ENCODE measurements at places on chromosomes 5 and 9. TPM values are rescaled to one million over a fixed set of nuclear protein-coding genes. Genes with fewer than 3 reads are reported as not detected.

PCDHGA7 gene
- 0.25 TPM for total RNA-seq

DNA sequence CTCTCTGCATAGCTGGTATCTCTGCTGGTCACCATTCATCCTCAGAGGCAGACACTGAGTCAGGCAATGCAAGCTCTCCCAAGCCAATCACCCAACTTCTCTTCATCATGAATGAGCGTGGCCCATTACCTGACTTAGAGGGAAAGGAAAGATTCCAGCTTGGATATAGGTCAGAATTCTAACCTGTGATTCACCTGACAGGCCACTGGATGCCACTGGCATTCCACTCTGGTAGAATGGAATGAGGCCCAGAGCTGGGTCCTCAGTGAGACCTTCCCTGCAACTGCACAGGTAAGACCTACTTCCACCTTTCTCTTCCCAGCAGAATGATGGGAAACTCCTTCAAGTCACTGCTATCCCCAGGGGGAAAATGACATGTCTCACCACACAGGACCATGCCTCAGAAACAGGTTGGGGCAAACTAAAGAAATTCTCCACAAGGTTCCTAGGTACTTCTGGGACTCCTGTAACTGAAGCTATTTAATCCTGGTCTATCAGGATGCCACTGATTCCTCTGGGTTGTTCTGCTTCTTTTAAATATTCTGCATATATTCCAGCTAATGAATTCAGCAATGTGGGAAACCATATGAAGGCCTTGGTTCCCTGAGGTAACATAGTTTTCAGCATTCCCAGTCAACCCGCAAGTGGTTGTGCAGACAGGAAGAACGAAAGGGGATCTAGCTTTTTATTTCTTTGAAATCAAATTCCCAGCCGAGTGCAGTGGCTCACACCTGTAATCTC lies 62.0 kb downstream of the SUSD1 start:
- peaks cover 7% of the 10 kb centered on the region for H3K4me1 ChIP-seq
- no peaks in the 10 kb centered on the region for H3K27me3 ChIP-seq
- H3K27ac ChIP-seq: peak overlapping the region; percentile 56
- H3K4me3 ChIP-seq: no peak overlapping the region
- H3K36me3 ChIP-seq: no peaks in the 10 kb centered on the region
- DNase-seq: no peak

GRCh38 chr5:112002376-112002775 lies 245.4 kb upstream of the NREP start:
- H3K4me3 ChIP-seq: no peak overlapping the region
- no peaks in the 10 kb centered on the region for H3K36me3 ChIP-seq
- no peaks in the 10 kb centered on the region for H3K4me1 ChIP-seq
- no peak for DNase-seq
- H3K27me3 ChIP-seq: peaks cover 6% of the 10 kb centered on the region
- H3K27ac ChIP-seq: no peak overlapping the region

DNA sequence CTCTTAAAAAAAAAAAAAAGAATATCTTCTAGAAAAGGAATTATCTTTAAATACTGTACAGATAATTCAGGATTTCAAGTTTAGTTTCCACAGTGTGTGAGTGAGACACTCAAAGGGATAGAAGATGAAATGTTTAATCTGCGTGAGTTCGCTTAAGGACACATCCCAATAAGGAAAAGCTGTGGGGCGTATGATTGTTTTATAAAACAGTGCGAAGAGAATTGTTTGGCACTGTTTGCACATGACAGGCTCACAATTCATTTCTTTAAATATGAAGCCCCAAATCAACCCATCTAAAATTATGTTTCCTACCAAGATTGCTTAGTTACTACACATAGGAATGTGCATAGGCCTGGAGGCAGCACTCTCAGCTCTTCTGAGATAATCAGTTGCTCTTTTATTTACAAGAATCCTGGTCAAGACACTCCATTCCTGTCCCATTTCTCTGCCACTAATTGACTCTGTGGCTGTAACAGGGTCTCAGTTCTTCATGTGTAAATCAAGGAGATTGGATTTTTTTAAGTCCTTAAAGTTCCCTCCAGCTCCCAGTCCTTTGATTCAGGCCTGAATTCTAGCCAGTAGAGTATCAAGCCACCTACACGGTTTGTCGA lies 60.1 kb downstream of the BHMT start:
- peaks cover 4% of the 10 kb centered on the region for H3K36me3 ChIP-seq
- H3K4me1 ChIP-seq: peaks cover 3% of the 10 kb centered on the region
- H3K27ac ChIP-seq: no peak overlapping the region
- no peak overlapping the region for H3K4me3 ChIP-seq
- no peak for DNase-seq

DNA sequence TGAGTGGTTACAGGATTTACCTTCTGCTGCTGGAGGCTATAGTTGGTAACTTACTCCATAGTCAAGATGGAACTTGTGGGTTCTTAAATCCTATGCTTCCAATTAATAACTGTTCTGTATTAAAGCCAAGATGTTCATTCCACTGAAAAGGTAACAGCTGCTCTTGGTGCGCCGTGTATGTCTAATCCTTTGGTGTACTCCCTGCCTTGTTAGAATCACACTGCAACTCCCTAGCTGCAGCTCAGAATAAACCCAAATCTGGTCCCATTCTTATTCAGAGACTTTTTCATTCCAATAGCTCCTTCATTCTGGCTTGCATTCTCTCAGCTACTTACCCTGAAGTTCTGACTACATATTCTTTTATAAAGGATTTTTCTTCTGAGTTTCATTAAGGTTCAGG lies 1355.5 kb downstream of the MAT2B start:
- no peaks in the 10 kb centered on the region for H3K4me1 ChIP-seq
- no peak for DNase-seq
- no peaks in the 10 kb centered on the region for H3K27me3 ChIP-seq
- H3K27ac ChIP-seq: no peak overlapping the region
- no peaks in the 10 kb centered on the region for H3K36me3 ChIP-seq

GRCh38 chr5:52748590-52748989 lies 39.1 kb upstream of the ITGA1 start:
- DNase-seq: no peak
- H3K27ac ChIP-seq: no peak overlapping the region
- no peaks in the 10 kb centered on the region for H3K27me3 ChIP-seq
- H3K36me3 ChIP-seq: peaks cover 3% of the 10 kb centered on the region
- H3K4me1 ChIP-seq: peaks cover 17% of the 10 kb centered on the region
- no peak overlapping the region for H3K4me3 ChIP-seq
